Ovary (tissue), 10 donors: ENCODE measurements at places on chromosomes 5 and 9.
A peak's percentile ranks its signal among the peaks of the same experiment; 100 is the strongest.

DNA sequence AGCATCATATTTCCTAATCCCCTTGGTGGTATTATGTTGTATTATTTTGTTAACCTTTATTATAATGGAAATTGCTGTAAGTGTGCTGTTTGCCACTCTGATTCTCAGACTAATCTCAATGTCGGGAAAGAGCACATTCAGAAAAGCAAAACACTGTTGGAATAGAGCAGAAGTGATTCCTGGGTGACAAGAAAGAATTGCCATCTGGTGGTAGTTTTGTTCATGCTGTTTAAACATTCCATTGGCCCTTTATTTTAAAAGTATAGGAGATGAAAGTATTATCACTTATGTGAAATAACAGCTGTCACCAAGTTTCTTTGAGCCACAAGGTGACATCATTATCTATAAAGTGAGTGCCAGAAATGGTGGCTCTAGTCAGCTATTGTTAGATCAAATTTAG is 301.3 kb upstream of the SGCD start:
- DNase-seq = no peak

DNA sequence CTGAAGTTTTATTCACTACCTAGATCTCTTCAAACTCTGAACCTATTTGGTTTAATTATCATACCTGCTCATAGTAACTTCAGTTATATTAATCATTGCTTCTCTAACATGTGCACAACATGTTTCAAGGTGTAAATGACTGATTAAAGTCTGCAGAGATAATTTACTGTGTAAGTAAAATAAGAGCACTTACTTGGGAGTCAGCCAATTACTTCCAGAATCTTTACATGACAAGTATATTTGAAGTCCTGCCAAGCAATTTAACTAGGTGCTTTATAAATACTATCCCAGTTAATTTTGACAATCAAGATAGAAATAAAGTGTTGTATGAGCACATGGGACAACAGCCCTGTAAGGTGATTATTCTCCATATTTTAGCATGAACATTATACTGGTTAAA is 109.9 kb downstream of the RFX3 start:
- no peak for DNase-seq

DNA sequence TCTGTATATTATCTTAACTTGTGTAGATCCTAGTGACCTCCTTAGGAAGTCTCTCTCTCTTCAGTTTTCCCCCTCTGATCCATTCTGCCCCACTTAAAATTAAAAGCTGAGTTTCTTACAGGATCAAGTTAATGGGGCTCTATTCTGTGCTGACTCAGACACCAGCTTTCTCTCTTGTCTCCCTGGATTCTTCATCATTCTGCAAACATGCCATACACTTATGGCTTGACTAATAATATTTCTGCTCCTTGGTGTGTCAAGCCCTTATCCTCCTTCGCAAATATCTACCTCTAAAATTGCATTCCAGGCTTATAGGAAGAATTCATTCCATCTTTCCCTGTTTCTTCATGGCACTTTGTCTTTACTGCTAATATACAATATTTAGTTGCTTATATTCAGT is 18.1 kb downstream of the LRRC70 start:
- no peak for DNase-seq

DNA sequence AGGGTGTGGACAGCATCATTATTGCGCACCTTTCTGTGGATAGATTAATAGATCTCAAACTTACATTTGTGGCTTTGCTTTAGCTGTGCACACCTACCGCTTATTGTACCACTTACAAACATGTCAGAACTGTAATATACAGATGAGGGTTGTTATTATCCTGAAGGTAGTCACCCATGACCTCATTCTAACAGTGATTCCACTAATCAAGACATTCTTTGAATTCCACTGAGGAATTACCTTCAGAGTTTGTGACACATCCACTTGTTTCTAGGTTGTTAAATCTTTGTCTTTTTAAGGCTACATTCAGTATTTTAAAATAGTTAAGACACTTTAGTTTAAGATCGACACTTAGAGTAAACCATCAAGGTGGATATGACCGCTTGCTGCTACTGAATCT is 7.8 kb downstream of the KCNV2 start:
- DNase-seq = no peak

DNA sequence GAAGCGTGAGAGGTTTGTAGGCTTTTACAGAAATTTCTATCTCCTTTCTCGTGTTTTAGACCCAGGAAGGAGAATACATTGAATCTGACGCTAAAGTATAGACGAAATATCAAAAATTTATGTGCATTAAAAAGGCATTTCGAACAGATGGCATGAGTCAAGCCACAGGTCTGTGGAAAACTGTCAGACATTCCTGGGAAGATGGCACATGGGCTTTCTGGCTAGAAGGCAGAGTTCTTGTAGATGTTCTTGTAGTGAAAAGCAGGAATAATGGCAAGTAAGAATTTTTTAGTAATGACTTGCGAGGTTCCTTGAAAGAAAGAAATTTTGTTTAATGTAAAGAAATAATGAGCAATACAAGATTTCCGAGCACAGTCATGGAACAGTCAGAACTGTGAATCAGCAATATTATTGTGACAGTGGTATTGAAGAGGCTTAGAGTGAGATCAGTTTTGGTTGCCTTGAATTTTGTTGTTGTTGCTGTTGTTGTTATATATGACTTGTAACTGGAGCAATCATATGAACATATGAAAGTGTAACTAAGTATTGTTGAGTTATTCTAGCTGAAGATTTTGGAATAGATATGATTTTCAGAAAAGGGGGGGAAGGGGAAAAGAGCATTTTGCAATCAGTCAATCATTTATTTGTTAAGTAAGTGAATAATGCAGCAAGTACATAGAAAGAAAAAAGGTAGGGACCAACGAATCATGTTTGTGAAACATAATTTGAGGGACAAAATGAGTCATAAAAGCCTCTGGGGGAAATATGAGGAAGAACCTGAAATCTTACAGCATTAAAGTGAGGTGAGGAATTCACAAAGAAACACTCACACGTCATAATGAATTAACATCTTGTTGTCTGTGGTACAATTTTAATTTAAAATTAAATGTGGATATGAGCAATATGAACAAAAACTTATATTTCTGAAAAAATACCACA is 339.0 kb upstream of the CTNND2 start:
- DNase-seq = no peak

DNA sequence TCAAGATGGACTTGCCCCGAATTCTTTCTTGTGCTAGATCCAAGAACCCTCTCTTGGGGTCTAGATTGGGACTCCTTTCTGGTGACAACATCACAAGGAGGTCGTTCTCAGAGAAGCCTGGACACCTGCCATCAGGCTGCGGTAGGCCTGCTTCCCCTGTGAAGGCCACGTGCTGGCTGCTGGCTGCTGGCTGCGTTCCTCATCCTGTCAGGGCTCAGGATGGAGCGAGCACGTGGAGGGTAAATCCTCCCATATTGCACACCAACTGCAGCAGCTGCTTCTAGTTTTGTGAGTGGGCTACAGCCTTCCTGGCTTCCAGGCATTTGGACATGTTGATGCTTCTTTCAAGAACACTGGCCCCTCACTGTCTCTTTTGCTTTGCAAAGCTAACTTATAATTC is 95.6 kb downstream of the HSPA4 start:
- no peak for DNase-seq

DNA sequence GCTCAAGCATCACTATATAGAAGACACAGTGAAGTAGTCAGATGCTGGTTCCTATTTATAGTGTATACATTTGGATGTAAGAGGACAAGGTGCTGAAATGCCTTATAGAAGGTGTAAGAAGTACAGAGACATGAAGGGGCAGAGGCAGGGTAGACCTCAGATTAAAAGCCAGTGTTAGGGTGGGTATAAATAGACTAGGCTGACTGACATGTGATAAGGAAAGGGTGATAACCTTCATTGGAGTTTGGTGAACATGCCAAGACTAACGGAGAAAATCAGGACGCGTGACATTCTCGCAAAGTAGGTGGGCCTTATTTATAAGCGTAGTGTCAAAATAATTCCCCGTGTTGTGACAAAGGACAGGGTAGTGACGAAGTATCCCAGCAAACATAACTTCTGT is 59.1 kb upstream of the HRH2 start:
- DNase-seq = no peak

DNA sequence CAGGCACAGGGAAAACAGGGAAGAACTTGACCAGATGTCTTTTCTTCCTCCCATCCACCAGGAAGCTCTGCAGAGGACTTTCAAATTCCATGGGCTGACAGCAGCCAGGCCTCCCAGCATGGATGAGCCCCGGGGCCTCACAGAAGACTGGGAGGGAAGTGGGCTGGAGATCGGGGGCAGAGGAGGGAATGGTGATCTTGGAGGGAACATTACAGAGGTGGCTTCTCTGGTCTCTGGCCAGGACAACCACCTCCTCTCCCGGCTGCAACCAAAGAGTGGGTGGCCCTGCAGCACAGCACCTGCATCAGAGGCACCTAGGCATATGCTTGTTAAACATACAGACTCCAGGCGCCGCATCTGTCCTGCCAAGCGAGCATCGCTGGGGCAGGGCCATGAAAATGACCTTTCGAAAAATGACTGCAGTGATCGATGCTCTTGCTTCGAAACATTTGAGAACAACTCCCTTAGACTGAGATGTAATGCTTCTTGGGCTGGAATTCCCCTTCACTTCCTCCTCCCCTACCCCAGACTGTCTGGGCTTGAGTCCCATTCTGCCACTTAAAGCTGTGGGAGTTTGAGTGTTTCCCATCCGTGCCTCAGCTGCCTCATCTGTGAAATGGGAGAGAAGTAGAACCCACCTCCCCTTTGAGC is 68.7 kb upstream of the UNC5A start:
- peak; percentile 4 for DNase-seq

GRCh38 chr5:32916648-32917047 is 205.5 kb downstream of the NPR3 start:
- peak; percentile 50 for DNase-seq

- no peak for DNase-seq
Measured at GRCh38 chr9:88653911-88654310, 118.9 kb downstream of the NXNL2 start.

DNA sequence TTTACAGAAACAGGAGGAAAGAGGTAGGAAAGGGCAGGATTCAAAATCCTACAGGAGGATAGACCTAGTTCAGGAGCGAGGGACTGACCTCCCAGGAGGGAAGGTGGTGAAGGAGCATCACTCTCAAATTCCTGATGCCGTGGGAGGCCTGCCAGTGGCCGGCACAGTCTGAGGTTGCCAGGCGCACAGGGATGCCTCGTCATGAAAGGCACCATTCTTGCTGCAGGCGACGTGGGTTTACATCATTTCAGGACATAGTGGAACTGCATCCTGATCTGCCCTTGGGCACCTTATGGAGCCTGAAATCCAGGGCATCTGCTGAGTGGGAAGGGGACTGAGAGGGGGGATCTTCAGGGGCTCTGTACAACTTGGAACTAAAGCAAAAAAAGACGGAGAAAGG is 163.2 kb upstream of the S1PR3 start:
- no peak for DNase-seq

DNA sequence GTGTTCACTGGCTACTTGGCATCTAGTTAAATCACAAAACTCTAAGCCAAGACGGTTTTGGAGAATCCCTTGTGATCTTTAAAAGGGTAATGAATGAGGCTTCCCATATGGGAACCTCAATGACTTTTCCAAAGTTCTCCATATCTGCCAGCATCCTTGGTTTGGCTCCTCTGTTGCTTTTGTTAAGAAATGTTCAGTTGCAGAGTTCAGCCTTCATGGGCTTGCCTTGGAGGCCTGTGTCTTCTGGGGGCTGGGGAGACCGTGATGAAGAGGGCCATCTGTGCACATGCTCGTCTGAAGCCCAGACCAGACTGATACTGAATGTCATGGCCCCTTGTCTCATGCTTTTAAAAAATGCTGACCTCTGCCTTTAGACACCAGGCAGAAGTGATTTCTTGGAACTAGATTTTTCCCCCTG is 84.3 kb downstream of the RAI14 start:
- DNase-seq = peak; percentile 54

GRCh38 chr9:127828262-127829031 is 25.8 kb downstream of the FPGS start:
- DNase-seq = peak; percentile 96

GRCh38 chr5:110545716-110546115 is 180.8 kb downstream of the TMEM232 start:
- no peak for DNase-seq
